ENCODE measurements at places on chromosomes 3 and 15.

GRCh38 chr3:8762607-8763377 lies 6.6 kb downstream of the OXTR start:
- DNase-seq, result no peak

DNA sequence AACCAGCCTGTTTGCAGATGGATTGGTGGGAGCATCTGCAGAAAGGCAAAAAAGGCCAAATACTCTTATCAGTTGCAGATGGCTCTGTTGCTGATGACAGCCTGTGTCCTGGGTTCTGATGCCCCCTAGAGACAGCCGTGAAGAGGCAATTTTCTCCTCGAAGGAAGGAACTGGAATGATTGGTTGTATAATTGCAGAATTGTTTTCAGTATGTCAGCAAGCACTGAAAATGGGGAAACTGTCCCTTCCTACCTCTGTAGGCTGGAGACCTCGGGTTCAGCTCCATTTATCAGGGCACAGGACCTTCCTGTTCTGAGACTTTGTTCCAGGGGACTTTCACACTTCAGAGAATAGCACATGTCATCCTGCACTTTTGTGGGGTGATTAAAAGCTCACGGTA lies 103.0 kb downstream of the PGPEP1L start:
- DNase-seq, result peak; percentile 27

DNA sequence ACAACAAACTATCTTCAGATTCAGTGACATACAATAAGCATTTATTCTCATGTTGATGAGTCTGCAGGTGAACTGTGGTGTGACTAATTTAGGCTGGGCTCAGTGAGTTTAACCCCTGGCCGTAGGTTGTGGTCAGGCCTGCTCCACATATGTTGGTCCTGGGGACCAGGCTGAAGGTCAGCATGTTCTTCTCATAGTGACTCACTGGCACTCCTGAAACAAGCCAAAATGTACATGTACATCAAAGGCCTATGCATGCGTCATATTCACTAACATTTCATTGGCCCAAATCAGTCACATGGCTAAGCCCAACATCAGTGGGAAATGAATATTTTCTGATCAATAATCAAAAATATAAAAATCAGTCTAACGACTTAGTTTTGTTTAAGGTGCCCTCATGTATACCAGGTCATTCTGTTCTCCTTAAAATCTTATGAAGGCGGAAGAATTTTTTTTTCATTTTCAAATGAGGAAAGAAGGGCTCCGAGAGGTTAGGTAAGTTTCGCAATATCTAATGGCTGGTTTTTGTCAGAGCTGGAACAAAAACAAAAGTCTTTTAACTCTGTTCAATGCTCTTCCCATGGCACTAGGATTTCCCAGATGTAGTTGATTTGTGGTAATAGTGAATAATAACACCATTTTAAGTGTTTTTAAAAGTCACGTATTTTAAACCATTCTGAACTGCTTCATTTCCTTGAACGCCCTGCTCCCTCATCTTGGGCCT lies 148.5 kb downstream of the MFSD1 start:
- DNase-seq, result no peak

DNA sequence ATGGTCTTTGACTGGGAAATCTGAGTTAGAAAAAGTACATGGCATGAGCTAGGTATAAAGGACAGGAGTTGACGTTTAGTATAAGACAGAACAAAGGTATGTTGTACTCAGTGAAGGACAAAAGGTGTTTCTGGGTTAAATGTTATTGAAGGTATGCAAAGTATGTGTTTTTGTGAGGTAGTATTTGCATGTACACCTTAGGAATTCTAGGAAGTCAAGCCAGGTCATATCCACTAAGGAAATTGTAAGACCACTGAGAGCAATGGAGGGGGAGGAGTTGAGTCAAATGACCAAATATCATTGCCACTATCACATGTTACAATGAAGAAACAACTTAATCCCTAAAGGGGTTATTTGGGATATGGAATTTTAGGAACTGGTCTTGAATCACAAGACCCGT lies 24.4 kb upstream of the TGFBR2 start:
- no peak for DNase-seq

DNA sequence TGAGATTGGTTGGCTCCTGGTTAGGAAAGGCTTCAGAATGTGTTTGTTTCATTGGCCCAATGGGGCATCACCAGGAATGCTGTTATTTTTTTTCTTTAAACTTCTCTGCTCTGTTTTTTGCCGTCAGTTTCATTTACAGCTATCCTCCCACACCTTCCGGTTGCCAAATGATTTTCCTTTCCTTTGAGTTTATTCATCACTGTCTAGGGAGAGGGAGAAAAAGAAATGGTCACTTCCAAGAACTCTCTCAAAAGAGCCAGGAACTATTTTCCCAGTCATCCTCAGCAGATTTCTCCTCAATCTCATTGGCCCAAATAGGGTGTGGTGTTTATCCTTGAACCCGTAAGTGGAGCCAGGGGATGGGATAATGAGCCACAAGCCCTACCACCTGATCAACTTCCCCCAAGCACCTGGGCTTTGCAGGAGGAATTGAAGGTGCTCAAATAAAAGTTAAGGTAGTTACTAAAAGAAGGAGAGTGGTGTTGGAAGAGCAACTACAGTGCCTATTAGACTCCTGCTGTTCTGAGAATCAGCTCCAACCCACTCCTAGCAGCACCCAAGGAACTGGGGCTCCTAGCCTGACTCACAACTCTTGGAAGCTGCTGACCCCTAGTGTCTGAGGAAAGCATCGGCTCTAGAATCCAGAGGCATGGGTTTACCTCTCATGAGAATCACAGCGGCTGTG lies 183.8 kb upstream of the IL12A start:
- no peak for DNase-seq

- DNase-seq, result no peak
Measured at GRCh38 chr15:89899295-89899945, 5.6 kb upstream of the AP3S2 start.

DNA sequence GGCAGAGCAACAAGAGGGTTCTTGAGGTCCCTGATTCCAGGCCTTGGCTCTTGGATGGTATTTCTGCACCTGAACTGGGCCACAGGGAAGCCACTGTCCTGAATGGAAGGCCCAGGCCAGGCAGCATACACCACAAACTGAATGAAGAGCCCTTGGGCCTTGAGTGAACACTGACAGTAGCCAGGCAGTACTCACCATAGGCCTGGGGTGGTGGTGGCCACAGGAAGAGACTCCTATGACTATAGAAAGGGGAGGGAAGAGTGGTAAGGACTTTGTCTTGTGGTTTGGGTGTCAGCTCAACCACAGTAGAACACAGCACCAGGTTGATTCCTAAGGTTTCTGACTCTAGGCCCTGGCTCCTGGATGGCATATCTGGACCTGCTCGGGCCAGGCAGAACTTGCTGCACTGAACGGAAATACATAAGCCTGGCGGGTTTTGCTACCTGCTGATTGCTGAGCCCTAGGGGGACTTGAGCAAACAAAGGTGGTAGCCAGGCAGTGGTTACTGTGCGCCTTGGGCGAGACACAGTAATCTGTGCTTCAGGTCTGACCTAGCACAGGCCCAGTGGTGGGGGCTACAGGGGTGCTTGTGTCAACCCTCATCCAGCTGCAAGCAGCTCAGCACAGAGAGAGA lies 241.4 kb downstream of the ISL2 start:
- no peak for DNase-seq

- DNase-seq, result no peak
Measured at GRCh38 chr3:118213892-118214291, 820.8 kb downstream of the IGSF11 start.

- DNase-seq, result no peak
Measured at GRCh38 chr15:73495181-73495580, 52.2 kb downstream of the REC114 start.

DNA sequence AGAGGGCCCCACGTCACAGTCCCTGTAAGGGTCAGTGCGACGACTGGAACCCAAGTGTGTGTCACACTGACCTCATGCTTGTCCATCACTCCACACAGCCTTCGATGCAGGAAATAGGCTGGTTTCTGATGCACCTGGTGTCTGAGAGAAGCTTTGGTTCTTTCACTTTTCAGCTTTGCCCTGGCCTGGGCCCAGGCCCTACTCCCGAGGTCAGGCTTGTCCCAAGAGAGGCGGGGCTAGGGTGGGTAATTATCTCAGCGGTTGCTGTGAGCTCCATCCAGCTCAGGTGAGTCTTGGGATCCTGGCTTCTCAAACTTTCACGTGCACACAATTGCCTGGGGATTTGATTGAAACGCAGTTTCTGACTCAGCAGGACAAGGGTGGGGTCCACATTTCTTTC lies 19.6 kb upstream of the CHRNB4 start:
- no peak for DNase-seq

- no peak for DNase-seq
Measured at GRCh38 chr3:187951452-187952190, 202.3 kb upstream of the LPP start.

DNA sequence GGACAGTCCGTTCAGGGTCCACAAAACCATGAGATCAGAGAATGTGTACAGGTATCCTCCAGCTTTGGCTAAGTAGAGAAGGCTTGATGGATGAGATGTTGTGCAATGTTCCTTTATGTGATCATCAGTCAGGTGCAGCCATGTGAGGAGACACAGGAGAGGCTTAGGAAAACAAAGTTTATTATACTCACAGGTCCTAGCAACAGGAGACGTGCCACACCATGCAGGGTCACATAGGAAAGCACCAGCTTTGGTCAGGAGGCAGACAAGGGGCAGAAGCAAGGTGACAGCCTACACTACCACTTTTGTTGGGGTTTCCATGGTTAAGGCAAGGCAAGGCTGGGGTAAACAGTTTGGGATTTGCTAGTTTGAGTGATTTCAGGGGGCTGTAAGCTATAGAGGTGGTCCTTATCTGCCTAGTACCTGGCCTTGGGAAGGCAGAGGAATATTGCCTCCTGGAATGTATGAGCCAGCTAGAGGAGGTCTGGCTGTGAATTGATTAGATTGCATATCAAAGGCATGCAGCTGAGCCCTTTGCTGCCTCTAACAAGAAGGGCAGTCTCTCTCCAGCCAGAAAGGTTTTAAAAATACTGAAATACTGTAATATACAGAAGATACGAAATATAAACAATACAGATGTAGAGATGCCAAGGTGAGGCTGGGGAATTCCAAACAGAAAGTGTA lies 248.6 kb downstream of the RYR3 start:
- no peak for DNase-seq

- DNase-seq, result no peak
Measured at GRCh38 chr15:48868023-48868422, 9.9 kb upstream of the EID1 start.

GRCh38 chr3:186142393-186142932 lies 33.6 kb upstream of the ETV5 start:
- no peak for DNase-seq

GRCh38 chr3:36060950-36061349 lies 319.4 kb upstream of the STAC start:
- DNase-seq, result no peak

DNA sequence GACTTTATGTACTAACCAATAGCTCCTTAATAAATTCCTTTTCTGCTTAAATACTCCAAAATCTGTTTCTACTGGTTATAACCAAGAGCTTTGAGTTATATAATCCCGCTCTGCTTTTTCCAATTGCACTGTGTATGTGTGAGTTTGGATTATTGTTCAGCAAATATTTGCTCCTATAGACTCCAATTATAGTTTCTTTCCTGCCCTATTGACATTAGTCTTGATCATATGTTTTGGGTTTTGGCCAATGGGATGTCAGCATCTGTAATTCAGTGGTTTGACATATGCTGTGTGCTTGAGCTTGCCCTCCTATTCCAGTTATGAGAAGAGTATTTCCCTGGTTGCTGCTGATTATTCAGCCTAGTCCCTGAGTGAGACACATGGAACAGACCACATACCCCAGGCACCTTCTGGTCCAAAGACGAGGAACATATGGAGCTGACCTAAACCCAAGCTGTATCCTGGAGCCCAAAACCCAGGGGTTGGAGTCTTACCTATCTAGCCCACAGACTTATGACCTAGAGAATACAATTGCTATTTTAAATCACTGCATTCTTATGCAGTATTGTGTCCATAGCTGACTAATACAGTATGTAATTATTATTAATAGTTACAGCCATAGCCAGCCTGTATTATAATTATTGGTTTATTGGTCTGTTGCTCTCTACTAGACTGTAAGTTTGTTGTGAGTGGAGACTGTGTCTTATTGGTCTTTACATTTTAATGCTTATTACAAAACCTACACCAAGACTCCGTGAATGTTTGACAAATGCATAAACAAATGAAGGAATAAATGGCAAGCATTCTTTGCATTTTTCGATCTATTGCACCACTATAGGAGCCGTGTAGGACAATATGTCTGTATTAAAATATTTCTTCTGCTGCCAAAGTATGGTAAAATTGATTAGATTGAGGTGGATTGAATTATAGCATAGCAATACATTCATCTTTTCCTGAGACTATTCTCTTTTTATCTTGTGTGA lies 11.7 kb upstream of the ZNF280D start:
- no peak for DNase-seq

GRCh38 chr3:194333212-194333980 lies 17.7 kb downstream of the CPN2 start:
- no peak for DNase-seq

- DNase-seq, result no peak
Measured at GRCh38 chr3:195711813-195712534, 8.8 kb upstream of the MUC20 start.

GRCh38 chr15:65550681-65551098 lies 20.4 kb downstream of the HACD3 start:
- no peak for DNase-seq

GRCh38 chr3:41125258-41125657 lies 74.0 kb upstream of the CTNNB1 start:
- DNase-seq, result no peak

GRCh38 chr3:86744051-86744450 lies 246.9 kb downstream of the VGLL3 start:
- no peak for DNase-seq

- DNase-seq, result peak; percentile 23
Measured at GRCh38 chr3:41265823-41266273, 66.5 kb downstream of the CTNNB1 start.

- no peak for DNase-seq
Measured at GRCh38 chr3:187669675-187670504, at the start of gene SST. SST (minus strand) TSS chr3:187670394; CDS start chr3:187670291, 103 bp downstream.

DNA sequence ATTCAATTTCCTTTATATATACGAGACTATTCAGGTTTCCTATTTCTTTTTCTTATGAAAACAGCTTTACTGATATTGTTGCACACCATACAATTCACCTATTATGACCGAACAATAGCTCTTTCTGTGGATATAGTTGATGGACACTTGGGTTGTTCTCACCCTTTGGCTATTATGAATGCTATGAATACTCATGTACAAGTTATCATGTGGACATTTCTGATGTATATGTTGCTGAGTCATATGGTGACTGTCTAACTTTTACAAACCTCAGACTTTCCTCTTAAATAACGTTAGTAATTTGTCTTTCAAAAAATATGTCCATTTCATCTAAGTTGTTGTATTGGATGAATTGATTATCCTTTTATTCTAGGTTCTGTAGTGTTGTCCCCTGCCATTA lies 15.7 kb upstream of the USF3 start:
- no peak for DNase-seq

- no peak for DNase-seq
Measured at GRCh38 chr3:179658606-179659005, 5.8 kb downstream of the USP13 start.

DNA sequence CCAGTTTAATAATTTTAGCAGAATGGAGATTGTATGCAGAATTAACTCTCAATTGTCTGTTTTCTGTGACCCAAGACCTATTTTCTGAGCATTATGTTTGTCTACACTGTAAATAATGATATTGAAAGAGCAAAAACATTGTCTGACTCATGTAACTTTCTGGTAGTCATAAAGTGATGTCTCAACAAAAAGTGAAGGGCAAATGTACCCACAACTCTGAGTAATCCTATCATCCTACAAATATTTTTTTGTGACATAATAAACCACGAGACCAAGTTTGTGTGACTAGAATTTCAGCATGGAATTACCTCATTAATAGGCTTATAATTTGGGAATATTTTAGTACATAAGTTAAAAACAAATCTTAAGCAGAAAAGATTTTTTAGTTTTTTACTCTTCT lies 15.4 kb upstream of the ABHD10 start:
- DNase-seq, result peak; percentile 66

GRCh38 chr15:69526081-69527061 lies 73.8 kb downstream of the RPLP1 start:
- no peak for DNase-seq
